ENCODE measurements at places on chromosomes 1 and 21.

GRCh38 chr1:93353286-93353685 is 7.6 kb downstream of the DR1 start:
- DNase-seq: no peak

- DNase-seq: peak; percentile 54
These were observed 3.3 kb upstream of the CASZ1 start for GRCh38 chr1:10799726-10800125.

- no peak for DNase-seq
These were observed 825 bp downstream of the TMEM39B start for GRCh38 chr1:32073299-32074229.

- peak; percentile 75 for DNase-seq
These were observed 69.2 kb downstream of the FASLG start for GRCh38 chr1:172727956-172728603.

DNA sequence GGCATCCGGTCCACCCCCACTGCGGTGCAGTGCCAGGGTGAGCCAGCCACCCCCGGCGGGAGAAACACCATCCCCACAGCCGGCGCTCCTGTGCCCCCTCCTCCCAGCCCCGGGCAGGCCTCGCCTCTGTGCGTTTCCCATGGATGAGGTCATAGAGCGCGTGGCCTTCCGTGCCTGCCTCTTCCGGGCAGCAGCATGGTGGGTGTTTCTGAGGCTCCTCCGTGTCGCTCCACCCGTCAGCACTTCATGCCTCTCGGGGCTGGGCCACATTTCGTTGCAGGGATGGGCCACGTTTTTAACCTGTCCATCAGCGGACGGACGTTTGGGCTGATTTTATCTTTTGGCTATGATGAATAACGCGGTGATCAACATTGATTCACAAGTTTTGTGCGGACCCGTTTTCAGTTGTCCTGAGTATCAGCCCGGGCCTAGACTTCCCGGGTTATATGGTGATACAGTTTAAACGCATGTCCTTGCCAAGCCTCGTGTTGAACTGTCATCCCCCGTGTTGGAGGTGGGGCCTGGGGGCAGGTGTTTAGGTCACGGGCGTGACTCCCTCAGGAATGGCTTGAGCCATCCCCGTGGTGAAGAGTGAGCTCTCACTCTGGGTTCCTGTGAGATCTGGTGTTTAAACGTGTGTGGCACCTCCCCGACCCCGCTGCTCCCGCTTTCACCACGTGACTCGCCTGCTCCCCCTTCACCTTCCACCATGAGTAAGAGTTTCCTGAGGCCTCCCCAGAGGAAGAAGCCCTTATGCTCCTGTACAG is 64.8 kb downstream of the SLX9 start:
- DNase-seq: no peak

Data from activated effector memory CD4-positive, alpha-beta T cell treated with anti-CD3 and anti-CD28 coated beads, Interleukin-2, amount 50 U/mL, for 16 hours (primary cell).